ENCODE measurements at places on chromosomes 4 and X.

DNA sequence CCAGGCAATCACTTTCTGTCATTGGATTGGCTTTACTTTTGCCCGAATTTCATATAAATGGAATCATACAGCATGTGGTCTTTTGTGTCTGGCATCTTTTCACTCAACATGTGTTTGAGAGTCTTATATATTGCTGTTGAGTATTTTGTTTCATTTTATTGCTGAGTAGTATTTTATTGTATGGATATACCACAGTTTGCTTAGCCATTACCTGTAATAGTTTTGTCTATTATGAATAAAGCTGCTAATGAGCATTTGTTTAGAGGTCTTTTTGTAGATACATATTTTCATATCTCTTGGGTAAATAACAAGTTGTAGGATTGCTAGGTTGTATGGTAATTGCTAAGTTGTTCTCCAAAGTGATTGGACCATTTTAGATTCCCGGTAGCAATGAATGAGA lies 105.7 kb downstream of the WWC2 start:
- H3K4me3 ChIP-seq = no peak overlapping the region
- peaks cover 3% of the 10 kb centered on the region for H3K27me3 ChIP-seq
- DNase-seq = no peak
- H3K27ac ChIP-seq = no peak overlapping the region
- no peaks in the 10 kb centered on the region for H3K36me3 ChIP-seq

DNA sequence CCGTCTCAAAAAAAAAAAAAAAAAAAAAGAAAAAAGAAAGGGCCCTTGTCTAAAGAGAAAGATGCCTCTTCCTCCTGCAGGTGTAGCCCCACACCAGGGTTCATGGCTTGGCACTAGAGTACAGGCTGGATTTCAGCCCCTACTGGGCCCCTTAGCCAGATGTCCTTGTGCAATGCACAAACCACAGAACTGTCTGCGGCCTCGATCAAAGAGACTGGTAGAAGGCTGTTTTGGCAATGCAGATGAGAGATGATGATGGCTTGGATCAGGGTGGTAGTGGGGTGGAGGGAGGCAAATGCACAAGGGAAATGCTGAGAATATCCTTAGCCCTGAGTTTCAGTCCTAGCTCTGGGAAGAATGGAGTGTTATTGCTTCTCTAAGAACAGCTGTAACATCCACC lies 26.5 kb upstream of the TSR2 start:
- H3K4me3 ChIP-seq = no peak overlapping the region

DNA sequence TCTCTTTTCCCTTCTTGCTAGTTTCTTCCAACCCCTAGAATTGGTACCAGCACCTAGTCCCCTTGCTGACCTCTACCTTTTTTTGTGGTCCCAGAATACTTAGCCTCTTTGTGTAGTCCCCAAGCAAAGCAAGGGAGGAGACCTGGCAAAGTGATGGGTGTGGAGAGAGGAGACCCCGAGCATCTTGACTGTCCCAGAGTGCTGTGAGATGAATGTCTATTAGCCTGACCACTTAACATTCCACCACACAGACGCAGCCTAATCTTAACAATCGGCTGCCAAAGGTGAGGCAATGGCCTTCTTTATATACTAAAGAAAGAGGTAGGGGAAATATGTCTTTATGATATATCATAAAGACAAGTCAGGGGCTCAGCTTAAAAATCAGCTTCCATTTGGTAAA lies 55.9 kb downstream of the TRIM2 start:
- H3K4me1 ChIP-seq = peaks cover 4% of the 10 kb centered on the region
- no peak overlapping the region for H3K4me3 ChIP-seq
- H3K27ac ChIP-seq = no peak overlapping the region
- H3K27me3 ChIP-seq = peaks cover 9% of the 10 kb centered on the region
- no peak for DNase-seq

DNA sequence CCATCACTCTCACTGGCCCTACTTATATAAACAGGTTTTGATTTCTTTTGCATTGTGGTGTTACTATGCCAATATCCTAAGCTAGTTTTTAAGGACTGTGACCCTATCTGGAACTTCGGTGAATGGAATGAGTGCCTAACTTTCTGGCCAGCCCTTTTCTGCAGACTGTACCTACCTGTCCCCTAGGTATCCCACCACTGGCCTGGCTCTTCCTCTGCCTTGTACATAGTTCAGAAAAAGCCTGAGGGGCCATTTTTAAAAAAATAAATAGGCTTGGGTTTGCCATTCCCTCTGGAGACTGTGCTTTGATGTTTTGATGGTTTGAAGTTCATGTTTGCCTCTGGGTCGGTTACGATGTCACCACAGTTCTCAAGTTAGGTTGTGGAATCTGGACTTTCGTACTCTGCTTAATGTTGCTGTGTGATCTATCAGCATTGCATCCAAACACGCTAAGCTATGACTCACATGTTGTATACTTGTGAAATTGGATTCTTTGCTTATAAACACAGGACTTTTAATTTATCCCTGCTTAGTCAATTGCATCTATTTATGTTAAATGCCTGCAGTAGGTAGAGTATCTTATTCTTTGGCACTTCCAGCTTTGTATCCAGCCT lies 182.0 kb downstream of the ANKRD50 start:
- no peak for DNase-seq
- H3K4me1 ChIP-seq = no peaks in the 10 kb centered on the region
- no peak overlapping the region for H3K27ac ChIP-seq
- no peaks in the 10 kb centered on the region for H3K27me3 ChIP-seq

- no peak overlapping the region for H3K27ac ChIP-seq
- H3K27me3 ChIP-seq = peaks cover 8% of the 10 kb centered on the region
- no peak for DNase-seq
- no peaks in the 10 kb centered on the region for H3K36me3 ChIP-seq
Measured at GRCh38 chrX:120021927-120022326, 55.6 kb downstream of the RHOXF2B start.

DNA sequence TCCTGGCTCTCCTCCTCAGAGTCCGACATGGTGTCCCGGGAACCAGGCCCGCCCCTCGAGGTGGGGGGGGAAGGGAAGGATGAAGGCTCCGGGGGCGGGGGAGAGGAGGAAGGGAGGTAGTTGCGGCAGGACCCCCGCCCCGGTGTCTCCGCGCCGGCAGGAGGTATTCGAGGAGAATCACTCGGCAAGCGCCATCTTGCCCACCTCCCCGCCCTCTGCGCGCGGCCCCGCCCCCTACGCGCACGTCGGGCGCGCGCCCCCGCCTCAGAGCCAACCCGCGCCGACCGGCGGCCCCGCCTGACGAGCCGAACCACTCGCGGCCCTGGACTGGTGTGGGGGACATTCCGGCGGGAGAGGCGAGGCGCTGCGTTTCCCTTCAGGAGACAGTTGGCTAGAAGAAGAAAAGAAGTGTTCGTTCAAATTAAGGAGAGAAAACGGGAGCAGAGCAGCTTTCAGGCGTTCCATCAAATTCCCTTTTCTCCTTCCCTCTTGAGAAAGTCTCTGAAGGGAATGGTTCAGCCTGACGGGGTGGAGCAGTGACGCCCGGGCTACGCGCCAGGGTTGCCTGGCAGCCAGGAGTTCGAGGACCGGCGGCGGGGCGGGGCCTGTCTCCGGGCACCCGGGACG lies at the start of gene RAB28:
Gene RAB28, minus strand, starts transcription at position 219 of the 627 bp plus-strand sequence.
- H3K4me3 ChIP-seq = peak within 1 kb of the TSS; percentile 92
- DNase-seq = peak; percentile 93
- peaks cover 2% of the 10 kb centered on the region for H3K36me3 ChIP-seq
- H3K27ac ChIP-seq = peak within 1 kb of the TSS; percentile 98
- peaks cover 7% of the 10 kb centered on the region for H3K27me3 ChIP-seq

DNA sequence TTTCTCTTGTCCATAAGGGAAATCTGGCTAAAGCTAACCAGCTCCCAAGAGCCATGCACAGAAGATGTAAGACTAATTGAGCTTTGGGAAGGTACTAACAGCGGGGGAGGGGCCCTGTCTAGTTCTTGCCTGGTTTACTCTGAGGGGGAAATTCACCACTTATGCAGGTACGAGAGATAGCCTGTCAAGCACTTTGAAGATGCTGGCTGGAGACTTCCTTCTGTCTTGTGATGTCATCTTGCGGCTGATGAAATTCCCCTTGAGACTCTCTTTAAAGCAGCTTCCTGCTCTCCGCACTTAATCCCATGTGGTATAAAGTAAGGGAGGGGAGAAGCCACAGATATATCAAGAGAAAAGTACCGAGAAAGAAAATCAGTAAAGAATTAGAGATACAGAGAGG lies 345.3 kb downstream of the MAPK10 start:
- peak overlapping the region; percentile 63 for H3K4me3 ChIP-seq
- peak; percentile 40 for DNase-seq

DNA sequence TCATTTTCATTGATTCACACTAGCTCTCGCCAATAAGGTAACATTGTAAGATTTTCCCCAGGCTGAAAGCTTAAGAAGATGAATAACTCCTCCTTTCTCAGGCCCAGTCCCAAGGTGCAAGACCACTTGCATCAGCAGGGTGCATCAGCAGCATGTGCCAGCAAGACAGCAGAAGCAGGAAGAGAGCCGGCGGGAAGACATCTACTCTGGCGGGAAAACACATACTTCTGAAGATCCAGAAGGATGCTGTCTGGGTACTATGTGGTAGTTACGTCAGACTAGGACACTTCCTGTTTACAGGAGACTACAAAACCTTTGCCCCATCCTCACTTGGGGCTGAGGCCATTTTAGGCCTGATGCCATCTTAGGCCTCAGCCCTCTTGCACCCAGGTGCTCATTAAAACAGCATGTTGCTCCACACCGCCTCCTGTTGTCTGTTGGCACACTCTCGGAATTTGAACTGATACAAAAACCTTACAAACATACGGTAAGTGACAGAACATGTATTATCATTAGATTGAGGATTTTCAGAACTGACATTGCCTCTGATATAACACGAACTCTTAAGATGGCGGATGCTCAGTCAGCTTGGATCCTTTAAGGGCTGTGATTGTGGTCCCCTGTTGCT lies 886.5 kb upstream of the EPHA5 start:
- no peaks in the 10 kb centered on the region for H3K27me3 ChIP-seq
- no peak overlapping the region for H3K4me3 ChIP-seq
- no peak overlapping the region for H3K27ac ChIP-seq
- no peak for DNase-seq

DNA sequence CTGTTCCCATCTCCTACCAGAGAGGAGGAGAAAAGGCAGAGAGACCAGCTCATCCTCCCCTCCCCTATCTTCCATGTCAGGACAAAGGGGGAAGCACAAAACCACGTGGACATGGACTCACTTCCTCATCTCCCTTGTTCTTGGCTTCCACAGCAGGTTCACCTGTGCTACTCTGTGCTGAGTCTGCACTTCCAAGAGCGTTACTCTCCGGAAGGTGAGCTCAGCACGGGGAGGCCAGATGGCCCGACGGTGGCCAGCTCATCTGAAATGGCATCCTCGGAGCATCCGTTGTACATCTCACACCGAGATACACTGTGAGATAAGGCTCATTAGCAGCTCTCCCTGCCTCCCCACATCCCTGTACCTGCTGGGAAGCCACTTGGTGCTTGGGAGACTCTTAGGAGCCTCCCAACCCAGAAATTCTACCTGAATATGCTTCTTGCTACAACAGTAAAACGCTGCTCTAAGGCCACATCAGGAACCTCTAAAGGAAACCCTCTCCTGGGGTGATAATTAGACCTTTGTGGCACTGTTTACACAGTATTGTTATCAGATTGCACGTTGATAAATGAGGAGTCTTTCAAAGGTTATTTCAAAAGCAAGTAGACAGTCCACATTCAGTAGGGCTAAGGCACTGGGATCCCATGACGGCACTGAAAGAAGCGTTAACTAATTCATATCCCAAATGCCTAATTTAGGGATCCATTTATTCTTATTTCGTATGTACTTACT lies 19.4 kb downstream of the LGI2 start:
- H3K36me3 ChIP-seq = no peaks in the 10 kb centered on the region
- DNase-seq = no peak
- H3K27ac ChIP-seq = no peak overlapping the region
- H3K27me3 ChIP-seq = peaks cover 7% of the 10 kb centered on the region
- no peaks in the 10 kb centered on the region for H3K4me1 ChIP-seq
- no peak overlapping the region for H3K4me3 ChIP-seq

DNA sequence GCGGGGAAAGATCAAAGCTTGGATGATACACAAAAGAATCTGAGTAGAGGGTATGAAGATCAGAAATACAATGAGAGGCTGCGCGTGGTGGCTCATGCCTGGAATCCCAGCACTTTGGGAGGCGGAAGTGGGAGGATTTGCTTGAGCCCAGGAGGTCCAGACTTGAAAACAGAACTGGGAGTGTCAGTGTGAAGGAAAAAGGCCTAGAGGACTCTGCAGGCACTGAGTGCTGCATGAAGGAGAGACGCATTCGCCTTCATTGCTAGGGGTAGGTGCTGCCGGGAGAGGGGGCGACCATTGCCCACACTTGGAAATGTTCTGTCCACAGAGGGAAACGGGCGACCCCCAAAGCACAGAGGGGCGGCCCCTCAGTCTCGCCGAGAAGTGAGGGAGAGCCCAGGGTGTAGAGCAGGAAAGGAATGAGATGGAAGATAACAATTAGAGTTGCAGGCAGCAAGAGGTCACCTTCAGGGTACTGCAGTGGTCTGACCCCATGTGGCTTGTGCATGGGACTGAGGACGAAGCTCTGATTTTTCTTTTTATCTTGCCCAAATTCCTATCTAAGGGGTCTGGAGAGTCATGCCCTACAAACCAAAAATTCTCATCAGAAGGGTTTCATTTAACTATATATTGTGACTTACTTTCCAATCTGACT lies 31.8 kb upstream of the ARSD start:
- no peaks in the 10 kb centered on the region for H3K4me1 ChIP-seq
- no peak for DNase-seq
- H3K27me3 ChIP-seq = peaks cover 2% of the 10 kb centered on the region
- H3K4me3 ChIP-seq = no peak overlapping the region
- no peak overlapping the region for H3K27ac ChIP-seq

DNA sequence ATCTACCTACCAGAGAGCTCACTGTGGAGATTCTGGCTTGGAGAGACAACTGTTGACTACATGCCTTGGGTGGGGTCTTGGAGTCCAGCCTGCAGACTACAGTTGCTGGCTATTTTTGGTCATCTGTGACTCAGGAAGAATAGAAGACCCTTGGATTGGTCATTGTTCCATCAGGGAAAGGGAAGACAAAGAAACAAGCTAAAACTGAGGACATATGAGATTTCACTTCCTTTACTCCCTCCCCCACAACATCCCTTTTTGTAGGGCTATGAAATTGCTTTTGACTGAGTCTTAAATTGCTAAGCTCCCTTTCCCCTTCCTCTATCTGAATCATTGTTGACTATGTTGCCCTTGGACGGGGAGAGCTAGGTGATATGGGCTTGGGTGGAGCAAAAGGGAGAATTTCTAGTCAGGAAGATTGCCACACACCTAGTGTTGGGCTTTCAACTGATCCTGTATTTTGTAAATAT lies 11.7 kb downstream of the MSN start:
- no peak for DNase-seq
- no peaks in the 10 kb centered on the region for H3K27me3 ChIP-seq
- H3K36me3 ChIP-seq = peaks cover 25% of the 10 kb centered on the region
- H3K4me1 ChIP-seq = peaks cover 53% of the 10 kb centered on the region
- H3K27ac ChIP-seq = peak overlapping the region; percentile 70
